NK-92 treated with Interleukin-12 subunit alpha and Interleukin-12 subunit beta, amount 100 ng/mL, for 24 hours (cell line): ENCODE measurements at places on chromosomes 2 and 18.

- no peak for DNase-seq
Measured at GRCh38 chr2:19879120-19879519, 22.7 kb downstream of the TTC32 start.

GRCh38 chr2:88077080-88077479 is 9.5 kb downstream of the SMYD1 start:
- no peak for DNase-seq

GRCh38 chr2:10344105-10345066 is 41.7 kb downstream of the HPCAL1 start:
- no peak for DNase-seq

- no peak for DNase-seq
Measured at GRCh38 chr2:33321236-33321771, 155.1 kb upstream of the RASGRP3 start.

DNA sequence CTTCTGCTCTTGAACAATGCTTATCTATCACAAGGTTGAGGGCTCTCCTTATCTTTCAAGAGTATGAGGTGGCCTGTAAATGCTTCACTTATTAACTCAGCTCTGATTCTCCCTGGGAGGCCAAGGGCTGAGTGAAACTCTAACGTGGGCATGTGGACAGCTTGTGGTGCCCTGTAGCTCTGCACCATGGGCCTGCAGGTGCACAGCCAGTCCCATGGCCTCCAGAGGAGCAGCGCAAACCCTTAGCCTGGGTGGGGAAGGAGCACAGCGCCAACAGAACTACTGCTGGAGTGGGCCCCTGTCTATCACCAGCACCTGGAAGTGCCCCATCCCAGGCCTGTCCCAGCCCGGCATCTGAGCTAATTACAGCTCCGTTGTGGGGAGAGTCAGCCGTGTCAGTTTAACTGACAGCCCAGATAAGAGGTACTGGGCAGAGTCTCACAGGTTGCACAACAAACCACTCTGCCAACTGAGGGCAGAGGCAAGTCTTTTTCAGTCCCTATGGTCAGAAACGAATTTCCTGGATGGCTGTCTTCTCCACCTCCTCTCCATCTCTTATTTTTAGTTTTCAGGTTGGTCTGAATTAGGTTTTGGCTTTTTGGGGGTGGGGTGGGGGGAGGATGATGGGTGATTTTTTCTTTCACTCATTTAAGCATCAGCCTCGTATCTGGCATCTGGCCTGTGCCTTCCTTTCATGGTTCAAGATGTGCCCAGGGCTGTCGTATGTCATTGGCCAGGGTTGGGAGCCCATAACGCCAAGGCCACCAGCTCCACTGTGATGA is 219.5 kb downstream of the BCL2 start:
- DNase-seq, result no peak

GRCh38 chr2:67169417-67170140 is 227.6 kb upstream of the ETAA1 start:
- DNase-seq, result no peak

GRCh38 chr18:47767699-47768098 is 162.8 kb downstream of the SMAD2 start:
- no peak for DNase-seq

- no peak for DNase-seq
Measured at GRCh38 chr2:96130483-96130882, 7.8 kb downstream of the ASTL start.

- DNase-seq, result no peak
Measured at GRCh38 chr18:36352384-36352783, 54.9 kb downstream of the FHOD3 start.

GRCh38 chr2:156305121-156305520 is 27.4 kb downstream of the NR4A2 start:
- DNase-seq, result no peak

DNA sequence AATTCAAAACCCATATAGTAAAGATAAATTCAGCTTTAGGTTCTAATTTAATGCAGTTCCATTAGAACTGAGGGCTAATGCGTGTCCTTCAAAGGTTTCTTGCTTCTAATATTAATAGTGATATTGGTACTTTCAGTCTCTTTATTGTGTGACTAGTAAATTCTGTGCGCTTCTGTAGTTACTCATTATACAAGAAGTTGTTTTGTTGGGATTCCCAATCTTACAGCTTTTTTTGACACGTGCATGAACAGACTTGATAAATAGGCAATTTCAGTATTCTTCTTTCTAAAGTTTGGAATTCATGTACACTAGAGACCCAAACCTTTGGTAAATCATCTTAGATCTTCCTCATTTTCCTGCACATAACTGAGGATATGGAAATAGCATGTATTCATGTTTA is 71.8 kb downstream of the HAUS1 start:
- no peak for DNase-seq

DNA sequence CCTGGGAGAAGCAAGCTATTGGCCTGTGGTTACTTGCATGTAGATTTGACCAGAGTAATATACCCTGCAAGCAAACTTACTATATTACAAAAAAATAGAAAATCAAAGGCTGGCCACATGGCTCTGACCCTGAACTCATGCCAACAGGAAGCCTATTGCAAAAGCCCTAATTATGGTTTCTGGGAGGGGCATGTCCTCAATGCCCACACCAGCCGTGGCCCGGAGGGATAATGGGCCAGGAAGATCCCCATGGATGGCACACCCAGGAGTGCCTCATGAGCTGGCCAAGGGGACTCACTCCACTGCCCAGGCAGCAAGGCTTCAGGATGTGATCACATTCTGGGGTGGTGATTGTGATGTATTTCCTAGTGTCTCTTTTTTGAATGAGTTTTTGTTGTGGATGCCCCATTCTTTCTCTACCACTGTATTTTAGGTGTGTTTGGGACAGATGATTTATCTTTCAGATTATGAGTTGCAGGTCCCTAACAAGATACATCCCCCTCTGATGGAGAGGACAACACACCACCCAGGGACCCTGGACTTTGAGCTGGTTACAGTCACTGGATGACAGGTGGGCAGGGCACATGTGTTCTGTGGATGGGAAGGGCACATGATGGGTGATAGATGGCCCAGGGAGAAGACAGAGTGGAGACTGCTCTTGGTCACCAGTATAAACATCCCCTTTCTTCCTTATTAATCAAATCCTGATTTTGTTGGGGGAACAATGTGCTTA is 18.7 kb upstream of the TFCP2L1 start:
- no peak for DNase-seq

- no peak for DNase-seq
Measured at GRCh38 chr2:50648041-50648700, 383.8 kb downstream of the NRXN1 start.

GRCh38 chr2:195364015-195364965 is 292.7 kb upstream of the SLC39A10 start:
- DNase-seq, result no peak

DNA sequence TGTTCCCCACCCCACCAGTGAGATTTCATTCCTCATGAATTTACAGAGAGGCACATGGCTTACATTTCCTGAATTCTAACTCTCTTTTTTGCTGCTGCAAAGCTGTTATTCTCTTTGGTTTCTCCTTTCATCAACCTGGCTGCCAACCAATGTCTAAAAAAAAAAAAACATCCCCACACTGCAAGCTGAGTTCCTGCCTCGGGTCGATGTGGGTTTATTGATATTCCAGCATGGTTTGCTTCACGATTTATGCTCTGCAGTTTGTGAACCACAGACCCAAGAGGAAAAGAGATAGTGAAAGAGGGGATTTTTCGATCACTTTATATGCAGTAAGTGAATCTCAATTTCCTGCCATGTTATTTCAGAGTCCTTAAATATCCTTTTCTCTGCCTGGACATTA is 363.6 kb downstream of the LPIN1 start:
- DNase-seq, result no peak

DNA sequence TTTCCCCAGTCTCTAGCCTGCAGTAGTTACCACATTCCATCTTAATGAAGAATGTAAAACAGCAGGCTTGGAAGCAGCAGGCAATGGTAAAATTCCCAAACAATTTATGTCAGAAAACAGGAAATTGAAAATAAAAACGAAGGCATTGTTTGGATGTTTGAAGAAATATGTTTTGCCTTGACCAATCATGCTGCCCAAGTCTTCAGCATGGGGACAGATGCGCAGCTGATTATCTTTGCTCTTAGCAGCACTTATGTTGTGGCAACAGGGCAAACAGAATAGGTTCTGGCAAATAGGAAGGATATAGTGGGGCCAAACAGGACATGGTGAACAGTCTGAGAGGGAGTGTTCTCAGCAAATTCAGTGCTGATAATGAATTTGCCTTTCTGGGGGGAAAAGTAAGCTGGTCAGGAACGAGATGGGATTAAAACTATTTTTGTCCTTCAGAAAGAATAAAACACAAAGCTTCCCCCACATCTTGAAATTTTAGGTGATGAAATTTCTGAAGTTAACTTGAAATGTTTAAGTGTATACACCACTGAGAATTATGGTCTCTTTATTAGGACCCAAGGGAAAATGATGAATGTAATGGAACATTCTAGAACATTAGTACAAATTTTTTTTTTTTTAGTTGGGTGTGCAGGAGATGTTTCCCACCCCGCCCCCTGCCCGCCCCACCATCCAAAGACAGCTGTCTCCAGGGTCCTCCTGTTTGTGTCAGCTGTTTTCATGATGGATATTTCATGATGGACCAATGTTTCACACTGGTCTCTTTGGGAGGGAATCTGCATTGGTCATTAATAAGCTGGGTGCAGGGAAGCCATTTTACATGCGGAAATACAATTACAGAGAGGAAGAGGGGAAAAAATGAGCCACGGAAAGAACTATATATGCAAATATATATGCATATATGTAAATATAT is 239.5 kb upstream of the REV1 start:
- DNase-seq, result no peak

GRCh38 chr2:241894681-241895426 is 25.3 kb downstream of the RTP5 start:
- no peak for DNase-seq

DNA sequence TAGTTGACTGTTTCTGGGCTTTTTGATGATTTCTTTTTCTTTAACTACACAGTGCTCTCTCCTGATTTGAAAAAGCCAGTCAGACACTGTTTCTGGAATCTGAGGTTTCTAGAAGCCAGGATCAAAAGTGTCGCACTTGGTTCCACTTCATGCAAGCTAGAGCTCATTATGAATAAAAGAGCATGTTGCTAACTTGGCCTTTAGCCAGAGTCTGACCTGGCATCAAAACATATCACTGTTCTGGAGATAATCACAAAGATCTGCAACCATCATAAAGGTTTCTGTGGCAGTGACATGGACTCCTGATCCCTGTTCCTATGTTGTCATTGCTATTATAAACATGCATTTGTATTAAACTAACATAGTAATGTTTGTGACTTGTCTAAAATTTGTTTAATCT is 76.1 kb upstream of the MAPRE2 start:
- DNase-seq, result no peak
